ENCODE measurements at places on chromosomes 7 and 10.

DNA sequence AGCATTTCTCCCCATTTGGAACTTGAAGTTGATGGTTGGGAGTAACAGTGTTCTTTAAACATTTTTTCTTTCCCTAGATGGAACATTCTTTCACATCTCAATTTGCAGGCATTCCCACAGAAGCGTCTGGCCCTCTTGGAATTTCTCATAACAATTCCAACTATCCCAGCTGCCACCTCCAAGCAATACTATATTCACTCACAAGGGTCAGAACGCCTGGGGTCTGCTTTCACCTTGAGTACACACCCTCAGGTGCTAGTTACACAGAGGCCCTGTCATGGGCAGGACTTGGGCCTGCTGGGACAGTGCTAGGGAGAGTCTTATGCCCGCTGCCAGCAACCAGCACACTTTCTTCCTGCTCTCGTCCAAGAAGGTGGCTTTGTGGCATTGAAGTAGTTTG, 136.5 kb downstream of the JCAD start:
- DNase-seq, result no peak

- DNase-seq, result no peak
Observed at GRCh38 chr7:151836191-151836926, 40.6 kb downstream of the PRKAG2 start.

DNA sequence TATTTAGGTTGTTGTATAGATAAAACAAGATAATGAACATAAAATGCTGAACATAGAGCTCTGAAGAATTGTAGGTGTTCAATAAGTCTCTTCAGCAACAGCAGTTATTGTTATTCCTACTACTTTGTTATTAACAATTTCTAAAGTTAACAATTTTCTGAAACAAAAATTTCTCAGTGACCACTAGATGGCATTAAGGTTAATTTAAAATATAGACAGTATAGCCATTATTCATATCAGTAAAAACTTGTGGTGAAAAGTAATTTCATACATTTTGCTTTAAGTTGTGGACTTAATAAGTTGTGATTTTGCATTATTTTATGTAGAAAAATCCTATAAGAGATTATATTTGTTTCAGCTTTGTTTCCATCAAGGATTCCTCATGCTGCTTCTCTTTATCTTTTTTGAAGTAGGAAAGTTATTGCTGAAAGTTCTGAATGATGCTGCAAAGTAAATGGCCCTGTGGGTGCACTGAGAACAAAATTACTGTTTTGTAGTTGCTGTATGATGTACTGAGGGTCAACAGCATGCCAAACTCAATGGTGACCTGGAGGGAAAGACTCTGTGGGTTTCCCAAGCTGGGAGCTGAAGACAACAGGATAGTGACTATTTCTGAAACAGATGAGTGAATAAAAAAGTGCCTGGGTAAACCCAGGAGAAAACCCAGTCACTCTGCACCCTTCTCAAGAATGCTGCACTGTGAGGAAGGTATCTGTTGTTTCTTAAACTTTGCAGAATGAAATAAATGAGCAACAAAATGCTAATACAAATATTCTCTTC, 253.6 kb downstream of the KIF20B start:
- no peak for DNase-seq

DNA sequence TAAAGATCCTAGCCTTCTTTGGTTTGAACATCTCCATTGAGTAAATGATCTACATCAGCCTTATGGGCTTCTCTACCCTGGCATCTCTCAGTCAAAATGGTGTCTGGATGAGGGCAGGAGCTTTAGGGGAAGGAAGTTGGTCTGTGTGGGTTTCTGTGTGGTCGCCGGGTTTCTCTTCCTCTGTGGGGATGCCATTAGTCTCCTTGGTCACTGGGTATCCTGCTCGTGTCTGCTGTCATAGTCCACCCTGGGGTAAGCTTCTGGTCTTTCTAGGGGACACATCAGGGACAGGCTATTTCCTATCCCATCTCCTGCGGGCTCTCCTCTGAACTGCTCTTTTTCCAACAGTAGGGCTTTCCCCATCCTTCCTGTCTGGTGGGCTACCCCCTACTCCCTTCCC, 150.3 kb upstream of the NPY start:
- no peak for DNase-seq

- no peak for DNase-seq
Observed at GRCh38 chr7:115549910-115550309, 480.7 kb downstream of the TFEC start.

DNA sequence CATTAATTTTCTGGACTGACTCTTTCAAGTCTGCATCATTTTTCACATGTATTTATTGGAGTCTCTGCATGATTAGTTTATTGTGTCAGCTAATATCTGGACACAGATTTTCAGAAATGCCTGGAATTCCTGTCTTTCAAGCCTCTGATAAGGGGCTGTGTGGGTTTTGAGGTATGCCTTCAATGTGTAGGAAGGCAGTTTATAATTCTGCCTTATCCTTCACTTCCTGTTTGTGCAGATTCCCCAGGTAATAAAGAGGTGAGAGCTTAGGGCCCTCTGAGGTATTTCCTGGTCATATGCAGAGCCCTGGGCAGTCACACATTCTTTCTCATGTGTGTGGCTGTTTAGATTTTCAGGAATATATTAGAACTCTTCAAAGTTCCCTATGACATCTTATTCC, 79.4 kb upstream of the PRKCQ start:
- no peak for DNase-seq

GRCh38 chr10:4111643-4112042, 326.6 kb upstream of the KLF6 start:
- peak; percentile 18 for DNase-seq

DNA sequence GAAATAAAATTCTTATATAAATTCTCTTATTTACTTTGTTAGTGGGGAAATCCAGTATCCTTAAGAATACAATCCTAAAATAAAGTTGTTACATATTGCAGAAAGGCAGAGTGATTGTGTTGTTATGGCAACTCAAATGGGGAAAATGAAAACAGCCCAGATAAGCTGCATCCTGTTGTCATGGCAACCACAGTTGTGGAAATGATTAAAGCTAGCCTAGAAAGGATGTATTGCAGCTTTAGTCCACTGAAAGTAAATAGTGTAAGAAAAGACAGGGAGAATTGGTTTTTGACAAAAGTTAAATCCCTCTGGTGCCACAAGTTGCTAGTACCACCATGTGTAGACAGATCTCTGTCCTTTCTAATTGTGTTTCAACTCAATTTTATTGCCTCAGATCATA, 43.2 kb downstream of the BTRC start:
- DNase-seq, result peak; percentile 72
